ENCODE measurements at places on chromosomes 2 and 18.

DNA sequence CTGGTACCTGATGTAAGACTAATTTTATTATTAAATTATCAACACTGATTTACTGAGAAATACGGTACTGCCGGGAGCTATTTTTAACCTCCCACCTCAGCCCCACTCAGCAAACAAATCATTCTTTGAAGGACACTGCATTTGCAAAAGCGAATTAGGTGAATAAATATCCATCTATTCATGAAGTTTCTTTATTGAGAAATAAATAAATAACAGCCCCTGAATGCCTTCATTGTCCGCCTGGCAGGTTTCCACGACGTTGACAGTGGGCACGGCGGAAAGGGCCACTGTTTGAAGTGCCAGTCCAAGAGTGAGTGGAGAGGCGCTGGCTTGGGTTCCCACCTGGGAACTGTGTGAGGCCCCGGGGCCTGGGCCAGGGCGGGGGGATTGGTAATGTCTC lies 15.7 kb downstream of the C1QL2 start:
- no peak for DNase-seq

- DNase-seq, result no peak
Observed at GRCh38 chr2:151658081-151658480, 76.2 kb downstream of the NEB start.

DNA sequence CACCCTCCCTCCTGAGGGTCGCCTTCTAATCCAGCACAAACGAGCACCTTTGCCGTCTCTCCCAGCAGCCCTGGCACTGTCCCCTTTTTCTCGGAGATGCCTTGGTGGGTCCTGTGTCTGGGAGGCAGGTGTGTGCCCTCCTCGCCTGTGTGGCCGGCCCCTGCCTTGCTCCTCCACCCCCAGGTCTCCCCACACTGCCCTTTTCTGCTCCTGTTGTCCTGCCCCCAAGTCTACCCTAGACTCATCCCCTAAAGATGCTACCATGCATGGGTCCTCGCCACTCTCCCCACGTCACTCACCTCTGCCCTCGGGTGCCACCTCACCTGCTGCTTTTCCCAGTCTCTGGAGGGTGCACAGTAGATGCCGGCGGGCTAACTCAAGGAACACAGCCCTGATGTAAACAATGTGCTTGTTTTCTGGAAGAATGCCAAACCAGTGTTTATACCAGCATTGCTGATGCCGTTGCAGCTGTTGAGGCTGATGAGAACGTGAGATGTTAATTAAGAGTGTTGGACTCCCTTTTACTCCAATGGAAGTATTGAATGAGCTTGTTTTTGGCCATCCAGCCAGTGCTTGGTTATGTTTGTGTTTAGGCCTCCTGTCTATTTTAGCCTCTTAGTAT lies 223.1 kb downstream of the AGAP1 start:
- DNase-seq, result no peak

DNA sequence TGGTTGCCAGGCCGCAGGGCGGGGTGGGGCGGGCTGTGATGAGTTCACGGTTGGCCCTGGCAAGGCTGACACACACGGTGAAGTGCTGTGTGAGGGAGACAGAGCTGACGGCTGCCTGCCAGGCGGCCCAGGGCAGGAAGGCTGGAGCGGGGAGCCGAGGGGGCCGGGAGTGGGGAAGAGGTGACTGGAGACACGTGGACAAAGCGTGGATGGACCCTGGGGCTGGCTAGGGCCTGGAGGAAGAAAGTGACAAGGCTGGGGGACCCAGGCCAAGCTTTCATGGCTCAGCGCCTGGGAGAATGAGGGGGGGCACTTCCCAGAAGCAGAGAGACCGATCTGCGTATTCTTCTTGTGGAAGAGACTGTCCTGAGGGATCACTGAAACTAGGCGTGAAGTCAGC lies 123.2 kb downstream of the DYSF start:
- DNase-seq, result no peak

- no peak for DNase-seq
Observed at GRCh38 chr2:215529271-215529670, 93.4 kb upstream of the FN1 start.

- no peak for DNase-seq
Observed at GRCh38 chr2:223076573-223076972, 24.6 kb downstream of the KCNE4 start.

GRCh38 chr18:58169472-58169871 lies 125.4 kb downstream of the NEDD4L start:
- DNase-seq, result no peak

DNA sequence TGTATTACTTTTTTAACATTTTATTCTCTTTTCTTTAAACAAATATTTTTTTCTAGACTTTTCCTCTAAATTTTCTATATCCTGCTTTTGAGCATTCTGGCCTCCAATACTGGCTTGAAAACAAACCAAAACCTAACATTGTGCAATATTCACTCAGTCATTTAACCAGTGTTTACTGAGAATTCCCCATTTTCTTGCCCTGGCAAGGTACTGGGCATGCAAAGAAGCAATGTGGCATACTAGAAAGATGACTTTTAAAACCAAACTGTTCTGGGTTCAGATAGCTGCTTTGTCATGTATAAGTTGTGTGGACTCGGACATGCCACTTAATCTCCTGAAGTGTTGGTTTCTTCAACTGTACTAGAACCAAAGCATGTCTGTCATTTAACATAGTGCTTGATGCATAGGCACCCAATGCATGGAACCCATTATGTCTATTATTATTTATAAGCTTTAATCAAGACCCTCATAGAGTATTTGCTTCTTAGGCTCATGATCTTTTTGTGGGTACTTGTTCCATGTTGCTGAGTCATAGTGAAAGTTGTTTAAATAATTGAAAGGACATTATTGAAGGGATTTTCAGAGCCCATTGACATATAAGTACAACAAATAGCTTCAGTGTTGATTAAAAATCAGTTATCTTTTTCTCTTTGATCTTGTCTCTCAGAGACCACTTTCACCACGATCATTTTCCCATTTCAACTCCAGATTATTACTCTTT lies 185.4 kb upstream of the OSR1 start:
- no peak for DNase-seq

- DNase-seq, result peak; percentile 6
Observed at GRCh38 chr2:50143822-50144575, 887.9 kb downstream of the NRXN1 start.

DNA sequence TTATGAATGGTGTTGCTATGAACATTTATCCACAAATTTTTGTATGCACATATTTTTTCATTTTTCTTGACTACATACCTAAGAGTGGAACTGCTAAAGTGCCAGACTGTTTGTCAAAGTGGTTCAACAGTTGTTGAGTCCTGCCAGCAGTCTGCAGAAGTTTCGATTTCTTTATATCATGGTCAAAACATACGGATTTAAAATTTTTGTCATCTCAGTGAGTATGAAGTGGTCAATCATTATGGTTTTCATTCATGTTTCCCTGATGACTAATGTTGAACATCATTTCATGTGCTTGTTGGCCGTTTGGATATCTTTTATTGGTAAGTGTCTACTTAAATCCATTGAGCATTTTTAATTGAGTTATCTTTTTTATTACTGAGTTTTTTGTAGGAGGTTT lies 39.2 kb downstream of the CCDC138 start:
- DNase-seq, result no peak

Measured in HuH-7 (cell line).